NB4 (cell line): ENCODE measurements at places on chromosomes 7 and 10.

GRCh38 chr7:68529221-68529620, 1069.1 kb upstream of the AUTS2 start:
- DNase-seq: peak; percentile 7

DNA sequence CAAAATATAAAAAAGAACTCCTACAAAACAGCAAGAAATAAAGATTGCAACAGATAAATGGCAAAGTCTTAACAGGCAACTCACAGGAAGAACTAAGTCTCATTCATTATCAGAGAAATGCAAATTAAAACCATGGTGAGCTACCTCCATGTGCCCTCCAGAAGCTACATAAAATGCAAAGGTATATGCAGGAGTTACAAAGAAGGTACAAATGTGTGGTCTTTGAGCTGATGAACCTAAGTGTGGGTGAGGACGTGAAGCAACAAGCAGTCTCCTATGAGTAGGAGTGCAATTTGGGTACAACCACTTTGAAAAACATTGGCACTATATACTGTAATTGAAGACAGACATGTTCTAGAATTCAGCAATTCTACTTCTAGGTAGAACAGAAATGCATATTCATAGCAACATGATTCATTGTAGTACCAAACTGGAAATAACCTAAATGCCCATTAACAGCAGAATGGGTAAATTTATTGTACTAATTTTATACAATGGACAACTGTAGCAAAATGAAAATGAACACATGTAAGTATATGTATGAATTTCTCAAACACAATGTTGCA, 61.6 kb upstream of the KCNMA1 start:
- no peak for DNase-seq

- no peak for DNase-seq
These were observed 103.9 kb downstream of the PPP1R9A start for GRCh38 chr7:95011146-95011928.

DNA sequence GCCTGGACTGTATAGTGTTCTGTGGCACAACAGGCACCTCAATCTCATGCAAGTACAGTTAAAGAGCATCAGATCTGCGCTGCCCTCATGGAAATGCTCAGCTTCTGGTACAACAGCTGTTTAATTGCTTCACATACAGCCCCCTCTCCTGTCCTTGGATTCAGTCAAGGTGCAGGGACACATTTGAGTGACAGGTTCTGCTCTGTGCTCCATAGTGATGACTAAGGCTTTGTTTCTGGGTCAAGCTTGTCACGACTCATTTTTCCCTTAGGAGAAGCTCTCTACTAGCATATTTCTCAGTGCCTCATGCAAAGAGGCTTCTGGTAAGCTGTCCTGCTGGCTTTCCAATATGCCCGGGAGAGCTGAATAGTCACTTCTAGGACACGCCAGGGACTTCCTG, 26.8 kb upstream of the MYO3A start:
- no peak for DNase-seq

GRCh38 chr10:43969506-43969905, 320.8 kb upstream of the ZNF32 start:
- DNase-seq: no peak

DNA sequence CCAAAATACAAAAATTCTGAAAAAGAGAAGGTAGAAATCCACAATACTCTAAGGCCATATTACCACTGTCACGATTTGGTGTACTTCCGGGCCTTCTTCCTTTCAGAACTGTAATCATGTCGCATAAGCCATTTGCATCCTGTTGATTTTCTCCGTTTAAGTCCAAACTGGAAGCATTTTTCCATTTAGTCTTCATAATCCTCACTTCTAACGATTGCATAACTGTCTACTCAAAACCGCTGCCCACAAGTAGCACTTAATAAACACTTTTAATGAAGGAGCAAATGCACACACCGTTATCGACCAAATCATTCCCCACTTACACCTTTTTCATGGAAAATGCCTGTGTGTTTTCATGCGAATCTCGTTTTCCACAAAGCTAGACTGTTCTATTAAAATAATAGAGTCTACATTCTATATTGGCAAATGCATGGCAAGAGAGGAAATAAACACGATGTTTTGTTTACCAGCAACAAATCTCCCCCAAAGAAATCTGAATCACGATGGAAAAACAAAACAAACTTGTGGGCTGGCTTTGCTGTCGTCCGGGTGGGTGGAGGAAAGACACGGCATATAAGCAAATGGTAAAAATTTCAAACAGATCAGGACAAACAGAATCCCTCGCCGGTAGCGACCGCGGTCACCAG, 1.0 kb downstream of the ATE1 start:
- DNase-seq: peak; percentile 46

DNA sequence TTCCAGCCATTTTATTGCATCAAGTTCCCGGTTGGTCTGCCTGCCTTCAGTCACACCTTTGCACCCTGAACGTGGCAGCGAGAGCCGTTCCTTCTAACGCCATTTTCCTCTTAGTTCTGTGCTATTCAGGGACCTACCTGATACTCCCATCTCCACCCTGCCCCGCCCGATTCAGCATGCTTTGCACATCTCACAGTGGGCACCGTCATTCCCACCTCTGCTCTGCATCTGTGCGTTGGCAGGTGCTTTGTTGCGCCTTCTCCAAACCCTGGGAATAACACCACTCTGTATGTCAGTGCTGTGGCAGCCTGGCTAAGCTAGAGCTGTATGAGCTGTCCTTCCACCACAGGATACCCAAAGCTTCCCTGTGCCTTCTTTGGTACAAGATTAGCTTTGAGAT, 96.8 kb downstream of the ACTR3B start:
- no peak for DNase-seq

- no peak for DNase-seq
These were observed 1.6 kb downstream of the DENND11 start for GRCh38 chr7:141700296-141700847.

- no peak for DNase-seq
These were observed 158.1 kb downstream of the CFTR start for GRCh38 chr7:117637937-117638336.

DNA sequence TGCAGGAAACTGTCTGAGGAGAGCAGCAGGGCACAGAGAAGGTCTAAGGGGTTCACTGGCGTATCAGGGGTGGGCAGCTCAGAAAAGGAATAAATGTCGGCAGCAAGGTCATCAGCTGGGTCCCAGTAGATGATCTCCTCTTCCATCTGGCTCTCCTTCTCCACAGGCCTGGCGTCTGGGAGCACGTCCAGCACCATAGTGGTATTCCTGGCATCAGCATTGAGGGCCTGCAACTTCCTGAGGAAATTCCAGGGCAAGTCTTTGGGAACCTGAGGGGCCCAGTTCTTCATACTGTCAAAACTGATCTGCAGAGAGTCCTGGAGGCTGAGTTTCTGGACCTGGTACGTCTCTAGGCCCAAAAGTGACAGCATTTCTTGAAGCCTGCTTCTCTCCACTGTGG, 9.6 kb upstream of the MRPS24 start:
- no peak for DNase-seq
